ENCODE measurements at places on chromosomes 11 and 22.

- DNase-seq = no peak
These were observed 302.1 kb upstream of the B3GAT1 start for GRCh38 chr11:134714021-134714656.

DNA sequence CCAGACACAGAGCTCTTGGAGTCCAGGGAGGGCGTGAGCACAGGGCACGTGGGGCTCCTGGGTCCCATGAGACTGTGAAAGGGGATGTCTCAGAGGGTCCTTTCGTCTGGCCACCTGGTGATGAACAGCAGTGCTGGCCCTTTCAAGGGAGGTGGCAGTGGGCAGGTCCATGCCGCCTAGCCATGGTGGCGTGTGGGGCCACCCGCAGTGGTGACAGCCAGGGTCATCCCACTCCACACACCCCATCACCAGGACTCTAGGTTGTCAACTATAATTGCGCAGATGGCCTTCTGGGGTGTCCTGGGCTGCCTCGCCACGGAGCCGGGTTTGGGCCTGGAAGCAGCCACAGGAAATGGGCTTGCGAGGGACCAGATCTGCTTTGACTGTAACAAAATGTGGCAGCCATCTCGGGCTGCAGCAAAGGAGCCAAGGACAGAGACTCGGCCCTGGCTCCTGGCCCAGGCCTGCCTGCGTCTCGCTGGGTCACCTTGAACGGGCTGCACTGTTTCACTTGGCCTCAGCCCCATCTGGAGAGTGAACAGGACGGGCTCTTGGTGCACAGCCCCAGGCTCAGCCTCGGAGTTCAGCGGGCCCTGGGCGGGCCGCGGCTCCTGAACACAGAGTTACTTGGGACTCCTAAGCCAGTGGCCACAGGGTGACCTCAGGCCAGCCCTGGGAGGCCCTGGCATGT is 1350.5 kb downstream of the BRD1 start:
- no peak for DNase-seq

GRCh38 chr11:85076535-85077330 is 550.4 kb downstream of the DLG2 start:
- no peak for DNase-seq

DNA sequence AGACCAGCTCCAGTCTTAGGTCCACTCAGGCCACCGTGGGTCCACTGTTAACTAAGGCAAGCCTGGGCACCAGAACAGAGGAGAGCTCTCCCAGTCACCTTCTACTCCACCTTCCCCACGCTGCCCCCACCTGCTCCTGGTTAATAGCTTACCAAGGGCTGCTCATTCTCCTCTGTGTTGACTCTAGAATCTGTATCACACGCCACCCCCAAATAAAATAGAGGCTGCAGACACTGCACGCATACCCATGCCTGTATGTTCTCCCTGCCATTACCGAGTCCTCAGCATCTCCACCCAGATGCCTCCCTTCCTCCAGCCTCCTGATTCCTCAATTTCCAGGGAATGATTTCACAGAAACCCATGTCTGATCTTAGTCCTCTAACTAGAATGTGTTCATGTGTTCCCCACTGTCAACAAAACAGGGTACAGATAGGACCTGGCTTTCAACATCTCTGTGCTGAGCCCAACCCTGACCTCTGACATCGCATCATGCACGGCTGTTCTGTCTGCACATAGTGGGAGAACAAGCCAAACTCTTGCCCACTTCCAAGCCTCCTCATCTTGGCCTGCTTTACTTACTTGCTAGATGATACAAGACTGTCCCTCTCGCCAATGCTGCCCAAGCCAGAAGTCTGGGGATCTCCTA is 49.8 kb downstream of the SMCO4 start:
- DNase-seq = no peak

DNA sequence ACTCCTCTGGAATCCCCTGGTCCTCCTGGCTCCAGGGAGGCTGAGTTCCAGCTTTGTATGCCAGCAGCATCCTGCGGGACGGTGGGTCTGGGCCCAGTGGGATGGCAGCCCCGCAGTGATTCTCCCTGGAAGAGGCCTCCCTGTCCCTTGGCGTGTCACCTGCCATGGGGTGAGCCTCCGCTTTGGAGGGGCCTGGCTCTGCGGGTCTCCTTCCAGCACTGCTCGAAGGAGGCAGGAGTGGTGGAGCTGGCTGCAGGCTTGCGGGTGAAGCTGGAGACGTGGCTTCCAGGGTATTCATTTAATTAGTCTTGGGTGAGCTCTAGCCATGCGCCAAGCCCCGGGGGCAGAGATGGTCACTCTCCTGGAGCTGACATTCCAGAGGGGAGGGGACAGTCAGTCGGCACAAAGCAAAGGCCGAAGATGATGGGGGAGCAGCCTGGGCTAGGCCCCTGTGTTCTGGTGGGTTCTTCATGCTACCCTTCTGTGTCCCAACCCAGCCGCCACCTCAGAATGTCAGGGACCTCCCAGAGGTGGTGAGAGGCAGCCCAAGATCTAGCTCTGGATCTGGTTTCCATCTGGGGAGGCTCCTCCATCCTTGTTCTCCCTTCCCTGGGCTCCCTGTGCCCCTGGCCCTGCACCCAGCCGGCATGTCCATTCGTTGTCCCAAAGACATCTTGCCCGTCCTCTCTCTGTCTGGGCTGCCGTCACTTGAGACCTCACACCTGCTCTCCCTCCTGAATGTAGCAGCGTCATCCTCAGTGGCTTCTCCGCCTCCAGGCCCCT is 1332.5 kb downstream of the BRD1 start:
- no peak for DNase-seq

DNA sequence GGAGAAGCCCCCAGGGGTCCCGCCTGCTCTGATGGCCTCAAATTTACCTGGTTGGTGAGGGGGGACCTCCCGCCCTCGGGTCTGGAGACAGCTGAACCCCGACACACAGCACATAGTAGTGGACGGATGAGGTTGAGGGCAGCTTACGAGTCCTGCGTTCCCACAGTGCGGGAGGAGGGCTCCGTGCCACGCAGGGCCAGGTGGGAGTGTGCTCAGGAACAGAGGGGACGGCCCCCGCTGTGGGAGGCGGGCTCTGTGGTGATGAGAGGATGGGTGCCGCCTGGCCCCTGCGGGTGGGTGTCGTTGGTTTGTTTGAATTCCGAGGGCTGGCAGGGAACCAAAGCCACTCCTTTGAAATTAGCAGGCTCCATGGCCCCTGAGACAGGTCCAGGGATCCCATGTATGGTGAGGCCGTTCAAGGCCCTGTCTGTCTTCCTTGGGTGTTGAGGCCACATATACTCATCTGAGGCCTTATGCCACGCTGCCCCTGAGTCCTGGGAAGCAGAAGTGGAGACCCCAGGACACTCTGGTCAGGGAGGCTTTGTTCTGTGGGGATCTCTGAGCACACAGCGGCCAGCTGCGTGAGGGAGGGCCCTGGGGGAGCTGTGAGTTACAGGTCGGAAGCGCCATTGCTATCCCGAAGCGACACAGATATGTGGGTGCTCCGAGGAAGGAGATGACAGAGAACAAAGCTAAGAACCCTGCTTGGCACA is 21.9 kb downstream of the NADSYN1 start:
- no peak for DNase-seq

GRCh38 chr11:117796456-117796871 is 552 bp downstream of the DSCAML1 start:
- no peak for DNase-seq
